ENCODE measurements at places on chromosomes 11 and 22.

DNA sequence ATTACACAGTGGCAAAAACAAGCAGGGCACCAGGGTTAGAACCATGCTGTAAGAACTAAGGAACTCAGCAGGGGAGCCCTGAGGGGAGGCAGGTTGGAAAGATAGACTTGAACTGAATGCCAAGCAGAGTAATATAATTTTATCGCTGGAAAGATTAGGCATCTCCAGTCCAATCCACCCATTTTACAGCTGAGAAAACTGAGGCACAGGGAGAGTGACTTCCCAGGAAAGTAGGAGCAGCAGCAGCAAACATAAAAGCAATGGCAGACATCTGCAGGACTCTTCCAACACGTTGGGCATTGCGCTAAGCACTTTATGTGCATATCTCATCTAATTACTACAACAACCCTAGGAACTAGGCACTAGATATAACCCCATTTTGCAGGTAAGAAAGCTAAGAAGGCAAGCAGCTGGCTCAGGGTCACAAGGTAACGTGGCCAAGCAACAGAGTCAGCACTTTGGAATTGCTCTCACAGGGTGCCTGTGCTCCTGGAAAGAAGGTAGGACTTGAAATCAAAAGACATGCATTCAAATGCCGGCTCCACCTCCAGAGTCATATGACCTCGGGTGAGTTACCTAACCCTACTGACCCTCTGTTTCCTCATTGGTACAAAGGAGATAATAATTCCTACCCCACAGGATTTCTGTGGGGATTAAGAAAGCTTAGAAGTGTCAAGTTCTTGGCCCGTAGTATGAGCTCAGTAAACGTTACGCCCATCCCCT, 215.3 kb downstream of the BARX2 start:
- DNase-seq, result no peak

DNA sequence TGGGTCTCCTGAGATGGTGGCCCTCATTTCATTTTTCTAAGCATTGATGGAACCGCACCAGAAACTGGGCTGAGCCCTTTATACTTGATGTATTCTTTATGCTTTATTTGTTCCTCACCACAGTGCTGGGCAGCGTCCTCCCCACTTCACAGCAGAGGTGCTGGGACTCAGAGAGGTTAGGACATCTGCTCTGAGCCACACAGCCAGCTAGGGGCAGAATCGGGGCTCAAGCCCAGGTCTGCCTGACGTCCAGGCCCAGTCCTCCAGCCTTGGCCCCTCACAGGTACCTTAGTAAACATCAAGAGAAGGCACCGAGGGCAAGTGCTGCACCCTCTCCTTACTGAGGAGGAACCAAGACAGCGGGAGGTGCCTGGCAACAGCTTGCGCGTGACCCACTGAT, 20.2 kb upstream of the SHISAL1 start:
- DNase-seq, result no peak

GRCh38 chr11:8342821-8343681, 79.4 kb upstream of the LMO1 start:
- DNase-seq, result no peak

DNA sequence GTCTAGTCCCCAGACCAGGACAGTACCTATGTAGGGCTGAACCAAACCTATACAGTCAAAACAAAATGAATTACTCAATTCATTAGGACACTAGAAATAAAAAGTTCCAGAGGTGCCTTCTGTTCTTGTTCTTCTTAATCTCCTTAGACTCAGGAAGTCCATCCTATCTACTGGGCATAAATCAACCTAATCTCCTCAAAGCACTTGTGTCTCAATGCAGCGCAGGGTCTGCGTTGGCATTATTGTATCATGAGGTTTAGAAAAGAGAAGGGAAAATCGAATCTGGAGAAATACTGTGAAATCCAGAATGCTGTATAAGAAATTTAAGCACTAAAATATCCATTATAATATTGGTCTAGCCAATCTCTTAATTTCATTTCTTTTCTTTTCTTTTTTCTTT, 2.4 kb upstream of the OR10V1 start:
- DNase-seq, result no peak

- no peak for DNase-seq
Observed at GRCh38 chr11:86615487-86615886, 56.9 kb downstream of the ME3 start.

GRCh38 chr11:66100272-66101065, 30.4 kb downstream of the PACS1 start:
- DNase-seq, result no peak

DNA sequence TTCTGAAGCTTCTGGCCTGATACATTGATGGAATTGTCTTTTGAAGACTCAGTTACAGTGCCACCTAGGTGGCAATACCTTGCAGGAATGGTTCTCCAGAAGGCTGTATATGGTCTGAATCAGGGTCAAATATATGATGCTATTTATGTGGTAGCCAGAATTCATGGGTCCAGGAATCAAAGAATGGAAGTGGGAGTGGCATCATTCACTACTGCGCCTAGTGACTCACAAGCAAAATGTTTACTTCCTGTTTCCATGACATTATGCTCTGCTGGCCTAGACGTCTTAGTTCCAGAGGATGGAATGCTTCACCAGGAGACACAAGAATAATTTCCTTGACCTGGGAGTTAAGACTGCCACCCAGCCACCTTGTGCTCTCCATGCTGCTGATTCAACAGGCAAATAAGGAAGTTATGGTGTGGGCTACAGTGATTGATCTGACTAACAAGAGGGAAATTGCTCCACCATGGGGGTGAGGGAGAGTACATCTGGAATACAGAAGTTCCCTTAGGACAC, 491.8 kb downstream of the ETS1 start:
- no peak for DNase-seq

DNA sequence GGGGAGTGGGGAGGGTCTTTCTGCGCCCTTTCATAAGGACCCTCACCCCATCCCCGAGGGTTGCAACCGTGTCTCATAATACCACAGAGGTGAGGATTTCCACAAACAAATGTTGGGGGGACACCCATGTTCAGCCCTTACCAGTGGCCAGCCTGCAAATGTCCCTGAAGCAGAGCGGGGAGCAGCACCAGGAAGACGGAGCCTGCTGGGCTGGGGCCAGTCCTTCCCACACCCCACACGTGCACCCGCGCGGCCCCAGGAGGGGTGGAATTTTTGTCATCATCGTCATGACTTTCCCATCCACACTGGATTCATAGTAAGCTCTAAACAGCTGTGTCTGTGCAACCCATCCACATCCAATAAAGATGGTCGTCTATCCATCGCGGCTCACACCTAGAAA, 409.8 kb downstream of the BRD1 start:
- peak; percentile 13 for DNase-seq

DNA sequence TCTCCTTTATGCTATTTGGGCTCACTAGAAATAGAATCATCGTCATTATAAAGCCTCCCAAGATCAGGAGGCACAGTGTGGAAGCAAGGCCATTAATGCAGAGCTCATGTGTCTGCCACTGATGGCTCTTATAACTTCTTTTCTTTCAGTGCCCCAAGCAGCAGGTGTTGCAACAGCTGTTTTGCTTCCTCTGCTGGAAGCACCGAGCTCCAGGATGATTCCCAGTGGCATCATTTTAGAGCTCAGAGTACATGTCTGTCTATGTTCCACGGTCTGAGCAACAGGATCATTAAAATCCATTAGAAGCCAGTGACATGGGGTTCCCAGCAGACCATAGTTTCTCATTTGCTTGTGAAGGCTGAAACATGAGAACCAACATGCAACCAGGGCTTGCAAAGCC, 803.0 kb upstream of the FAT3 start:
- no peak for DNase-seq

DNA sequence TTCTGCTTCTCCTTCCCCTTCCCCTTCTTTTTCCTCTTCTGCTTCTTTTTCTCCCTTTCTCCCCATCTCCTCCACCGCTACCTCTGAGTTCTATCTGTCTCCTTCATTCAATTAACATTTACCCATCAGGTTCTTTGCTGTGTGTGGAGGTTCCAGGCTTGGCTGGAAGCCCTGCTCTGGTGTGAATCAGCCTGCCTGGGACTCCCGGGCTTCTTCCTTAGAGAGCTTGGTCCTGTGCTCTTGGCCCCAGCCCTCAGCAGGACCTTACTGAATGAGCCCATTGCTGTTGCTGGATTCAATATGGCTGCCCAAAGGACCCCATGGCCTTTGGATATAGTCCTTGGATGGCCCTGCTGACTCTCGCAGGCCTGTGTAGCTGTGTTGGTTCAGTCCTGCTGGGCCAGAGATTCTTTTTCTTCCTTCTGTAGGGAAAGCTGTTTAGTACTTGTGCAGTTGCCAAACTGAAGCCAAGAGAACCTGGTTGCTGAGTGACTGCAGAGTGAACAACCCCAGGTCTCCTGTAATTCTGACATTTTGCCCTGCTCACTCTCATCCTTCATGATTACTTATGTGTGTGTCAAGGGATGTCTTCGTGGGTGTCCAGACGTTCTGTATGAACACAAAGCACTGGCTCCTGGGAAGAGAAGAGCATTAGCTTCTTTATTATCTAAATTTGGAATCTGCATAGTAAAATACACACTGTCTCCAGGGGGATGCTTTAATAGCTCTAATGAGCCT, 81.0 kb upstream of the ZBED5 start:
- no peak for DNase-seq

DNA sequence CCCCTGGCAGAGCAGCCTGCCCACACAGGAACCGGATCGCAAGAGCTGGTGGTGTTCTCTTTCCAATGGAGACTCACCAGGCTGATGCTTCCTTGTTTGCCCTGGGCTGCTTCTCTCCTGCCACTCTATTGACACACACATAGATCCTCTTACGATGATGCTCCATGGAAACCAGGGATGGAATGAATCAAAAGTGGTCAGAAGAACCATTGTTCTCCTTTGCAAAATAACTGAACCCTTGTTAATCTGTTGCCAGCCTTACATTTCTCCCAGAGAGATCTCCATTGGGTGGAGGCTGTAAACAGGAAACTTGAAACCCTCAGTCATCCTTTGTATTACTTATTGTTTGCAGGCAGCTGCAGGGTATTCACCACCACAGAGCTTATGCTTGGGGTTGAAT, 24.6 kb upstream of the LDLRAD3 start:
- no peak for DNase-seq

DNA sequence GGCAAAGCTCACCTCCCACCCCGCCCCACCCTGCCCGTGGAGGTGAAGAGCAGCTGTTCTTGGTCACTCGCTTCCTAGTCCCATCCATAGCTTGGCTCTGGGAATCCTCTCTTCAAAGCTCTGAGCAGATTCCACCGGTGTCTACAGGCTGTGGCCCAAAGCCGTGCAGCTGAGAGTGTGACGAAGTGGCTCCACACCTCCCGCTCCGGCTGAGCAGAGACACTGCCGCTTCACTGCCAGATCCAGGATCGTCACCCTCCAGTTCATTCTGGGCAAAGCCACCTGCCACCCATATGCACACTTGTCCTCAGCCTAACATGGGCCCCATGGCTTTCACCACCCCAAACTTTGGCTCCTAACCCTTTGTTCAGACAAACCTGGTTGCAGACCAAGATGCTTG, 532.9 kb upstream of the B3GAT1 start:
- DNase-seq, result no peak

DNA sequence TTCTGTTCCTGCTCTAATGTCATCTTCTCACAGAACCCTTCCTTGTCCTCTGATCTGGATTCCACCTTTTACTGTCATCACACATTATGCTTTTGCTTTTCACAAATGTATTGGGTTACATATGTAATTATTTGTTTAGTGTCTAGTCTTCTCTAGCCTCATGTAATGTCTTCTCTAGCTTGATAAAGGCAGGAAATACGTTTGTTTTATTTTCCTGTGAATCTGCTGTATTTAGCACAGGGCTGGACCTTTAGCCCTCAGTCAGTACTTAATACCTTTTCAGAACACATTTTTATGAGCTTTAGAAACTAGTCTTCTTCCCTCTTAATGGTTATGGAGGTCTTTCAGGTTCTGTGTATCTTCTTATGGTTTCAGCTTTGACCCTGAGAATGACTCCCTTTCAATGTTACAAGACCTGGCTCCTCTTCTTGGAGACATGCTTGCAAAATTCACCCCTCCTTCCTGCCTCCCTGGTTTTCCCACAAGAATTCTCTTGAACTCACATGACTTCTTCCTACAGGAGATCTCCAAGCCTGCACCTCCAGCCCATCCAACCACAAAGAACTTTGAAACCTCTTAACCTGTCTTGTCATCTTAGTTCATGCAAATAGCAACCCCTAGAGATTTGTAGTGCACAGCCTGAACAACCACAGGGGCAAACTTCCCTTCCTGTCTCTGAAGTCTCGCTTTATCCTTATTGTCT, 132.7 kb upstream of the DDI1 start:
- no peak for DNase-seq

DNA sequence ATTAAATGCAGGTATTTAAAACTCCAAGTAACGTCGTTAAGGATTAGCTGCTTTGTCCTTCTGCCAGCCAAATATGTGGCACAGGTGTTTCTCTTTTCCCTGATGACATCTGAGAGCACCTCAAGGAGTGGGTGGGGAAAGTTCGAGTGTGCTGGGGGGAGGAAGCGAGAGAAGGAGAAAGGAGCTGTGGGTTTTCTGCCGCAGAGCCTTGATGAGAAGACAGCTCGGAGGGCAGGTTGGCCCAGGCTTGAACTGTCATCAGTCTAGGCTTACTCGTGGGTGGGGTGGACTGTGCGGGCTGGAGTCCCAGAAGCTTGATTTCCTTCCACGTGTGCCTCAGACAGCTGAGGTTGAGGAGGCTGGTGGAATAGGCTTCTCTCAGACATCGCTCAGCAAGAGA, 15.2 kb upstream of the SORL1-AS1 start:
- DNase-seq, result no peak

- peak; percentile 65 for DNase-seq
Observed at GRCh38 chr11:64759722-64760719, at the start of gene PYGM. PYGM (minus strand) TSS chr11:64759974; CDS start chr11:64759898, 76 bp downstream.

- no peak for DNase-seq
Observed at GRCh38 chr11:23283666-23284065, 423.4 kb upstream of the CCDC179 start.

DNA sequence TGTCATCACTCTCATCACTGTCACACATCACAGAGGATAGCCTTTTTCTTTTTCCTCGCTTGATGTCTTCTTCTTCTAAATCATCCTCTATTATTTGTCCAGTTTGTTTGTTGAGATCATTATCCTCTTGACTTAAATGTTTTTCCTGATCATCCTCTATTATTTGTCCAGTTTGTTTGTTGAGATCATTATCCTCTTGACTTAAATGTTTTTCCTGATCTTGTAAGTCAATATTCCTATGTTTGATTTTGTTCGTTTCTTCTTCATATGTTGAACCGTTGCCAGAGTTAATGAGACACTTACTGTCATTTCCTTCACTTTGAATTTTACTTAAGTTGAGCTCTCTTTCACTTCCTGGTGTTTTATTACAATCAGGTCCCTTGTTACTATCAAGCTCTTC, 5.6 kb downstream of the CCDC82 start:
- no peak for DNase-seq

- no peak for DNase-seq
Observed at GRCh38 chr11:29336727-29337575, 679.9 kb downstream of the KCNA4 start.

GRCh38 chr22:32533265-32534111, 58.9 kb downstream of the FBXO7 start:
- DNase-seq, result no peak

GRCh38 chr22:49521787-49522224, 305.9 kb downstream of the BRD1 start:
- DNase-seq, result no peak

- DNase-seq, result no peak
Observed at GRCh38 chr22:39437791-39438704, 18.8 kb upstream of the MGAT3 start.

GRCh38 chr11:74085542-74085892, 76.6 kb upstream of the UCP3 start:
- no peak for DNase-seq

All from D341Med (cell line).